ENCODE measurements at places on chromosomes 5 and 9. TPM values are rescaled to one million over a fixed set of nuclear protein-coding genes. Genes with fewer than 3 reads are reported as not detected.

Gene GMCL2
- total RNA-seq = not detected

Gene RAPGEF1
- total RNA-seq = 14.9 TPM

Gene CBY3
- 0.16 TPM for total RNA-seq

Gene SKIC3
- total RNA-seq = 117 TPM

Gene HTR1A
- not detected for total RNA-seq

Gene CDKN2A
- 28.2 TPM for total RNA-seq

Gene RETREG1
- total RNA-seq = not detected

Gene ANXA2R
- total RNA-seq = 5.7 TPM

Gene PDE8B
- total RNA-seq = not detected

Data from bronchial smooth muscle cell (primary cell).